Activated CD4-positive, alpha-beta T cell treated with anti-CD3 and anti-CD28 coated beads, Interleukin-2, amount 50 U/mL, for 48 hours (primary cell): ENCODE measurements at places on chromosomes 16 and 17.

GRCh38 chr17:21129023-21129681, 2.4 kb downstream of the DHRS7B start:
- DNase-seq: no peak

GRCh38 chr16:56075732-56076388, 115.4 kb upstream of the GNAO1 start:
- no peak for DNase-seq

DNA sequence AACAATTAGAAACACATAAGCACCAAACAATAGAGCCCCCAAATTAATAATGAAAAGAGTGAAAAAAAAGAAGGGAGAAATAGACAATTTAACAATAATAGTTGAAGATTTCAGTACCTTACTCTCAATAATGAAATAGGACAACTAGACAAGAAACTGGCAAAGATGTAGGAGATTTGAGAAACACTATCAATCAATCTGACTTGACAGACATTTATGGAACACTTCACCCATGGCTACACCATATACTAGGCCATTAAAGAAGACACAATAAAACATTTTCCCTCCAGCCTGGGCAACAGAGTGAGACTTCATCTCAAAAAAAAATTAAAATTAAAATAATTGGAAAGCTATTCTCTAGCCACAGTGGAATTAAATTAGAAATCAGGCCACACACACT, 5.0 kb upstream of the DUS1L start:
- no peak for DNase-seq

GRCh38 chr17:1040216-1040600, 43.3 kb downstream of the TIMM22 start:
- no peak for DNase-seq

DNA sequence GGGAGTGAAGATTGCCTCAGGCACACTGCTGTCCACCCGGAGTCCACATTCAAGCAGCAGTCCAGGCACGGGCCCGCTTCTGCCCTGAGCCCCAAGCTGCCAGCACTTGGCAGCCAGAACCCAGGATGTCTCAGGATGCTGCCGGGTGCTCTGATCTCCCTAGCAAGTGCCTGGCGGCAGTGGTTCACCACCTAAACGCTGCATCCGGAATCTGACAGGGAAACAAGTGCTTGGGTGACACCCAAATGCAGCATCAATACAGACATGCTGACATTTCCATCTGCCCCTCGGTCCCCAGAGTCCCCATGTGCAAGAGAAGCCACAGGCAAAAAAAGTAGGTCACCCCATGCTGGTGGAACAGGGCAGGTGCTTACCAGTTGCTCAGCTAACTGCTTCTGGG, 197.1 kb upstream of the RPL38 start:
- DNase-seq: no peak

DNA sequence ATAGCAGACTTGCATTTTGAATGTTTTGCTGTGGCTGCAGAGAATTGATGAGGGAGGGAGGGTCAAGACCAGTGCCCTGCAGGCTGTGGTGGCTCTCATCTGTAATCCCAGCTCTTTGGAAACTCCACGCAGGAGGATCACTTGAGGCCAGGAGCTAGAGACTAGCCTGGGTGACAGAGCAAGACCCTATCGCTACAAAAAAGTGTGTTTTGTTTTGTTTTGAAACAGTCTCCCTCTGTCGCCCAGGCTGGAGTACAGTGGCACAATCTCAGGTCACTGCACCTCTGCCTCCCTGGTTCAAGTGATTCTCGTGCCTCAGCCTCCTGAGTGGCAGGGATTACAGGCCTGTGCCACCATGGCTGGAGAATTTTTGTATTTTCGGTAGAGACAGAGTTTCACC, 1.9 kb upstream of the UBE2G1 start:
- no peak for DNase-seq

DNA sequence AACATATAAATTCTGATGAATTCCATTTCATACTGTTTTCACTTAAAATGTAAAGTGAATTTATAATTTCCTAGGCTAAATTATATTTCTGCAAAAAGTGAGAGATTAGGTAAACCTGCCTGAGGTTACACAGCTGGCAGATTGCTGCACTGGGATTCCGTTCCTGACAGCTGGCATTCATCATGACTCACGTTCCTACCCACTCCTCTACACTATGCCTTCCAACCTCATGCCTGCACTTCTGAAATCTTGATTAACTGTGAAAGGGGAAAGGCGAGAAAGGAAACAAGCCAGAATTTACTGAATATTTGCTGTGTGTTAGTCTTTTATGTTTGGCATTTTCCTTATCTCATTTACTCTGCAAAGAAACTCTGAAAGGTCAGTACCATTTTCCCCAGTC, 73.3 kb upstream of the MON1B start:
- DNase-seq: no peak

DNA sequence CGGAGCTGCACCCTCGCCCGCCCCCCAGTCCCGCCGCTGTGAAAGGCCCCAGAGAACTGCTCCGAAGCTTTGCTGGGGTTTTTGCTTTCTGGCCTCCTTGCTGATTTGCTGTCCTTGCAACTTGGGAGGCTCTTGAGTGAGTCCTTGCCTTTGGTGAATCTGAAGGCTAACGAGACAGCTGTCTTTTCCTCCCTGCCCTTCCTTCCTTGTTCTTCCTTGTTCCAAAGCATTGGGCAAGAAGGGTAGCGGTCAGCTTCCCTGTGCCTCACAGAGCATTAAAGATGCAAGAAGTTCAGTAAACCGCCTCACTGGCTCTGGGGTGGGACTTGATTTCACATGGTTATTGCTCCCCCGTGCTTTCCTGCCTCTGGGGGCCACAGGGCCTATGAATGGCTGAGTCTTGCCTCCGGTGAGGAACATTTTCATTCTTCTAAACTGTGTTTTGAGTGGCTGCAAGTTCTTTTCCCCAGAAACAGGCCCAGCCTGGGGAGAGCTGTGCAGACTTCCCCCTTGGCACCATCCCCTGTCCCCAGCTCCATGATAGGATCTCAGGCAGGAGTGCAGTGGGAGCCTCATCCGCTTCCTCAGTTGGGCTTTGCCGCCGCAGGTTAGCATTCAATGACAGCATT, 1.4 kb downstream of the YPEL2 start:
- DNase-seq: peak; percentile 25

- peak; percentile 72 for DNase-seq
Measured at GRCh38 chr17:76492989-76493501, 8.2 kb downstream of the RHBDF2 start.

GRCh38 chr17:49344914-49345313, 17.1 kb downstream of the ZNF652 start:
- no peak for DNase-seq

GRCh38 chr16:12239226-12239625, 262.7 kb downstream of the SNX29 start:
- DNase-seq: no peak

- DNase-seq: no peak
Measured at GRCh38 chr16:15053904-15054303, 2.0 kb downstream of the NTAN1 start.

GRCh38 chr16:66551788-66552285, 539 bp upstream of the CKLF start:
- DNase-seq: no peak

GRCh38 chr16:70627696-70628095, 18.7 kb upstream of the IL34 start:
- no peak for DNase-seq

DNA sequence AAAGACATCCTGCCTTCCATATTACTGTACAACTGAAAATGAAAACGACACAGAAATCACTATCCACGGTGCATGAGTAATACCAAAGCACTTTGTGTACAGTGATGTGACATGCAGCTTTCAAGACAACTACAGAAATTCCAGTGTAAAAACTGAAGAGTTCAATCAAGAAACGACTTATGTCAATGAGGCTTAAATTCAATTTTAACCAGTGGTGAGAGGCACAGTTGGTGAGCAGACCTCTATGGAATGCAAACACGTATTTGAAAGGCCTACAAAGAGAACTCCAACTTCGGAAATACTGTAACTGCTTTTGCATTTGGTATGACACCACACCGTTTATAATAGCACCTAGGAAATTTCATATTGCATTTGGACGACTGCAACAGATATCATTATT, 87.6 kb downstream of the USP31 start:
- DNase-seq: no peak

DNA sequence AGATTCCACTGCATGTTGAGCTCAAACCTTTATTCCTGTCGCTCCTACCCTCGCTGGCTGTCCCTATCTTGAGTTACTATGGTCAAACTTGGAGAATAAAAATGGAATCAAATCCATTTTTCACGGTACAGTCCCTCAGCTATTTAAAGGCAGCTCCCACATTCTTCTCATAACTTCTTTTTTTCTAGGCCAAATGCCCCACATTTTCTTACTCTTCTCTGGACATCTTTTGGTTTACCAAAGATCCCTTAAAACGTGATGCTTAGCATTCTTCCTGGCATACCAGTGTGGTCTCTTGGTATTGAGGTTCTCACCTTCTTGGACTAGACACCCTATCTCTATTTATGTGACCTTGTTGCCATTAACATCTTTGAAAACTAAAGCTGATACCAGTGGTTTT, 48.3 kb upstream of the MAF start:
- DNase-seq: no peak

DNA sequence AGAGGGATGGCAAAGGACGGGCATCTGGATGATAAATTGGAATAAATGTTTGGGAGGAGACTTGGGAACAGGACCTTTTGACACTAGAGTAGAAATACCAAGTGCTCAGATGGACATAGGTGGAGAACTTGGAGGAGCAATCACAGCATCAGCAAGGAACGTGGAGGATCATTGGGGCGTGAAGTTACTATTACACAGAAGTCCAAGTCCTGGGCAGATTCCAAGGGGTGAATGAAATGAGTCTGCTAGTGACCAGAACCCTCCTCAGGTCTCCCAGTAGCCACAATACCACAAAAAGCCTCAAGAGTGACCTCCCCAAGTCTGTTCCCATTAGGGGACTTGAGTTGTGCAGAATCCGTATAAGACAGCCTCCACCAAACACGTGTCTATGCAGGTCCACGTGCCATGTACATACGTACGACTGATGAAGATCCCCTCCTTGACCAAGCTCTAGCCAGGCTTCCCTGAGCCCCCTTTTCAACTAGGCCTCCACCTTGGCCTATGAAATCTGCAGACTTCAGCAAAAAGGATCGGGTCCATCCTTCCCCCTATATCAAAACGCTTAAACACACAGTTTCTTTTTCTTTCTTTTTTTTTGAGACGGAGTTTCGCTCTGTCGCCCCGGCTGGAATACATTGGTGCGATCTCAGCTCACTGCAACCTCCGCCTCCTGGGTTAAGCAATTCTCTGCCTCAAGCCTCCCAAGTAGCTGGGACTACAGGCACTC, 2.2 kb downstream of the C17orf67 start:
- DNase-seq: no peak

DNA sequence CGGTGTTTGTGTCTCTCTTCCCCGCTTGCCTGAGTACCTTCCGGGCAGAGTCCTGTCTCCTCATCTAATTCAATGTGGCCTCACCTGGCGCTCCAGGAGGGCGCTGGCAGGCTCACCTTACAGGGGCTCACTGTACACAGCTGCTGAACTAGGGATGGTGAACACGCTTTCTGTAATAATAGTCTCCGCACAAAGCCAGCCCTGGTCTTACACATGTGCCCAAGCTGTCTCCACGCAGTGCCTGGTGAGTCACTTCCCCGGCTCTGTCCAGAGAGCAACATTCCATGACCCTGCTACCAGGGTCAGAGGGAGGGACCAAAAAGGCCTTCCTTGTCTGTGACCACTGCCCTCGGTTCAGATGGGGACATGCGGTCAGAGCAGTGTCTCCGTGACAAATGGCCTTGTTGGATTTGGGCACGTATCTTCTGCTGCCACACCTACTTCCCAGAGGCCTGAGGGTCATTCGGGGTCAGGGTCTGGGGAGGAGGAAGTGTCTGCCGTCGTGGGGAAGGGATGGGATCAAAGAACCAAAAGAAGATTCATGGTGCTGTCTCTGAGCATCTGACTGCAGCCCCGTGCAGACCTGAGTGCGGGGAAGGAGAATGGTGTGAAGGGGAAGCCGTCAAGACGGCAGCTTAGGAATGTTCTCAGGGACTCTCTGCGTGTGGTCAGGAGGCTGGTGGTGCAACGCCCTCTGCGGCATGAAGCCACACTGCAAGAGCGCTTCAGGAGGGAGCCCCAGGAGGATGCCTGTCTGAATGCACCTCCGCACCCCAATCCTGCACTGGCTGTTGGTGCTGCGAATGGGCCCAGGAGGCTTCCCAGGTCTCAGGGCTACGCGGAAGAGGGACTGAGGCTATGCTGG, 68.8 kb downstream of the IL21R start:
- no peak for DNase-seq

GRCh38 chr17:17919169-17920107, 52.8 kb downstream of the TOM1L2 start:
- peak; percentile 70 for DNase-seq

DNA sequence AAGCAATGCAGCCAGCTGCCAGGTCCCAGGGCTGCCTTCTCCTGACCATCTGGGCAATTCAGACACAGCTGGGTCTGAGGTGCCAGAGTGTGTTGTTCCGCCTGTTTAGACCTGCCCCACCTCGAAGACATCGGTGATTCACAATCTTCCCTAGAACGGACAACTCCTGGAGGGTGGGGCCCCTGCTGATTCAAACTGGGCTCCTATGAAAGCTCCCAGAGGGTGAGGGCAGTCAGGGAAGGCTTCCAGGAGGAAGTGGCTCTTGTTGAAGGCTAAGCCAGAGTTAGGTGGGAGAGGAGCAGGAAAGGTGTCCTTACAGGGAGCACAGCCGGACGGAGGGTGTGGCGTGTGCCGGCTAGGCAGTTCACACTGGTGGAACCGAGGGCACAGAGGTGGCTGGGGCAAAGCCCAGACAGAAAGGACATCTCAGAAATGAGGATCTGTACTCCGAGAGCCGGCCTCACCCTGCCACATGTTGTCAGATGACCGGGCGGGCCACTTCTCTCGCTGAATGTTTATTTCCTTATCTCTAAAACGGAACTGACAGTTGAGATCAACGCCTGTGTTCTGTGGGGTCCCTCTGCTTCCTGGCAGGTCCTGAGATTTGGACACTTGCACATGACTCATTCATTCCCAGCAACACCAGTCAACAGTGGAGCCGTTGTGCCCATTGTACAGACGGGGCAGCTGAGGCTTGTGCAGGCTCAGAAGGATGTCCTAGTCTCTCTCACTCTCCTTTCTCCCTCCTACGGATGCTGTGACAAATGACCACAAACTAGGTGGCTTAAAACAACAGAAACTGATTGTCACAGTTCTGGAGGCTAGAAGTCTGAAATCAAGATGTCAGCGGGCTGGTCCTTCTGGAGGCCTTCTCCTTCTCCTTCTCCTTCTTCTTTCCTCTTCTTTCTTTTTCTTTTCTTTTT, 26.9 kb upstream of the LITAF start:
- DNase-seq: peak; percentile 44

DNA sequence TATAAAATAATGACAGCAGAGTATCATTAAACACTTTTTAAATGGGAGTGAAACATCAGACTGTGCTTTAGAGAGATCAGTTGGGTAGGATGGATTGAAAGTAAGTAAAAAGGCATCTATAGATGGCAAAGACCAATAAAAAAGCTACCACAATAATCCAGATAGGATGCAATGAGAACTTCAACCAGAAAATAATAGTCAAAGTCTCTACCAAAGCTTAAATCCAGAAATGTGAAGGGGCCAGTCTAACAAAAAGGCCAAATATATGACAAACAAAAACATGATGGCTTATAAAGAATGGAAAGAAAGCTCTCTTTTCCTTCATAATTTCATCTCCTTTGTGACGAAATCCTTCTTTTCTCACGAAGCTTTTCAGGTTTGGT, 12.3 kb downstream of the KANSL1 start:
- DNase-seq: no peak

- DNase-seq: no peak
Measured at GRCh38 chr16:72234387-72234786, 62.4 kb upstream of the PMFBP1 start.

GRCh38 chr17:40157973-40158372, 17.6 kb downstream of the CASC3 start:
- DNase-seq: no peak
